Uterus (tissue), 4 donors: ENCODE measurements at places on chromosomes 7 and 10. TPM values are rescaled to one million over a fixed set of nuclear protein-coding genes. Genes with fewer than 3 reads are reported as not detected.

Gene SND1
- 159 TPM for total RNA-seq

Gene C10orf143
- 22.1 TPM for total RNA-seq

Gene CYP3A7
- not detected for total RNA-seq

Gene CCL24
- not detected for total RNA-seq

Gene CALN1
- total RNA-seq = 2.3 TPM

Gene HDAC9
- total RNA-seq = 83.3 TPM

Gene CEP41
- 1.5 TPM for total RNA-seq

Gene EXOC6
- 15.0 TPM for total RNA-seq

Gene FAM25C
- not detected for total RNA-seq

Gene PRKCQ
- not detected for total RNA-seq

Gene SYT15
- total RNA-seq = 21.6 TPM

- H3K27me3 ChIP-seq = no peaks in the 10 kb centered on the region
- no peak for DNase-seq
- no peaks in the 10 kb centered on the region for H3K4me1 ChIP-seq
- H3K27ac ChIP-seq = no peak overlapping the region
These were observed 130.2 kb downstream of the SAMD9 start for GRCh38 chr7:92987538-92987937.

DNA sequence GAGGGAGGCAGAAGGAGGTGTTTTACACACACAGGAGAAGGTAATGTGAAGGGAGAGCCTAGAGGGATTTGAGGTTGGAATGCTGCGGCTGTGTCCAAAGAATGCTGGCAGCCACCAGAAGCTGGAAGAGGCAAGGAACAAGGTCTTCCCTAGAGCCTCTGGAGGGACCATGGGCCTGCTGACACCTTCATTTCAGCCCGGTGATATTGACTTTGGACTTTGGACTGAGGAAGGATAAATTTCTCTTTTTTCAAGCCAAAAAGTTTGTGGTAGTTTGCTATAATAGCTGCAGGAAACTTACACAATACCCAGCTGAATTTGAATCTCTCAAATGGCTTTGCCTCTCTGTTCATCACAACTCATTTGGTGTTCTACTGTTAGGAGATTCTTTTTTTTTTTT lies 34.6 kb downstream of the UBN2 start:
- H3K27ac ChIP-seq = no peak overlapping the region
- no peak for DNase-seq
- H3K4me3 ChIP-seq = no peak overlapping the region
- H3K36me3 ChIP-seq = no peaks in the 10 kb centered on the region

DNA sequence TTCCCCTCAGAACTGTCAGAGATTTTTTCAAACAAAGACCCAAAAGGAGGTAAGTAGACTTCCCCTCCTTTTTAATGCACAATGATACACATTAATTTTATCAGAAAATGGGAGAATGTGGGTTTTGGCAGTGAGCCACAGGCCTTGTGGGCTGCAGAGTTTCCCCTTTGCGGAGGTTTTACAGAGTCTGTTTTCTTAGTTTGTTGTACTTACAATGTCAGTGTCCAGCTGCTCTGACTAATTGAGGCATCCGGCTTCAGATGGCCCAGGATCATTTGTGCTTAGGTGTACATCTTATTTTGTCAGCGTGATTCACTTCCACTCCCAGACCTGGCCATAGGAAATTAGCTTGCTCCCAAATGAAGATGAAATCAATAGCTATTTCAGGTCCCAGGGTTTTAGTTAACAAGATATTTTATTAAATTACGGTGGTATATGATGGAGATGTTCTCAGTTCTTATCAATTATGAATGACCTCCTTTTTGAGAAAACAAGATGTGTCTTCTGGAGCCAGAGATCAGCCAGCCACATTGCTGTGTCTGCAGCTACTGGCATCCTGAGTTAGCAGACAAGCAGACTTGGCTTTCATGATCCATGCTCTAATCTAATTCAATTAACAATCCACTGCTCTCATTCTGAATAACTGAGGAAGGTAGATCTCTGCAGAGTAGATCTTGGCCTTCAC lies 1086.6 kb upstream of the SORCS1 start:
- H3K27me3 ChIP-seq = no peaks in the 10 kb centered on the region
- H3K4me3 ChIP-seq = no peak overlapping the region
- no peak for DNase-seq
- H3K27ac ChIP-seq = no peak overlapping the region
- no peaks in the 10 kb centered on the region for H3K4me1 ChIP-seq

- H3K36me3 ChIP-seq = no peaks in the 10 kb centered on the region
- no peaks in the 10 kb centered on the region for H3K4me1 ChIP-seq
- DNase-seq = no peak
- no peaks in the 10 kb centered on the region for H3K27me3 ChIP-seq
- no peak overlapping the region for H3K27ac ChIP-seq
These were observed 58.4 kb upstream of the FGL2 start for GRCh38 chr7:77258014-77258413.

DNA sequence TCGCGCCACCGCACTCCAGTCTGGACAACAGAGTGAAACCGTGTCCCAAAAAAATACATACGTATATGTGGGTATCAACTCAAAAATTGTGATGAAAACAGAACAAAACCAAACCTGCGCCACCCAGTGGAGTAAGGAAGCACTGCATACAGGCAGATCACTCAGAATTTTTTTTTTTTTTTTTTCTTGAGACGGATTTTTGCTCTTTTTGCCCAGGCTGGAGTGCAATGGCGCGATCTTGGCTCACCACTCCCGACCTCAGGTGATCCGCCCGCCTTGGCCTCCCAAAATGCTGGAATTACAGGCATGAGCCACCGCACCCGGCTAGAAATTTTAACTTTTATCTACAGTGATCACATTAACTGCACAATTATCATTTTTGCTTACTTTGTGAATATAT lies 9.1 kb upstream of the TMEM236 start:
- H3K36me3 ChIP-seq = no peaks in the 10 kb centered on the region
- peak; percentile 59 for DNase-seq
- no peak overlapping the region for H3K27ac ChIP-seq
- H3K27me3 ChIP-seq = no peaks in the 10 kb centered on the region
- H3K4me3 ChIP-seq = no peak overlapping the region

DNA sequence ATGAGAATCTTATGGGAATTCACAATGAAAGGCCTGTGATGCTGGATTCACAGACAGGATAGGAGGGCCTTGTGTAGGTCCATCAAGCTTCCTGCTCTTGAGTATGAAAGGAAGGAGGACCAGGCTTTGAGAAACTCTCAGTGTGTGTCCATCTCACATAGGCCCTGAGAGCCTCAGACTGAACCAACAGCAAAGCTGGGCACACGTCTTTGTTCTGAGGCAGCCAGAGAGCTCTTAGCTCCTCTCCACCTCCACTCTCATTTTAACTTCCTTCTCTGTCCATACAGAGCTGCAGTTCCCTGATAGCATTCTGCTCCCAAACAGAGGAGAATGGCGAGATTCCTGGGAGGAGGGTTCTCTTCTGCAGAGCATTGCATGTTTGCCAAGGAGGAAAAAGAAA lies 515.6 kb downstream of the CALN1 start:
- H3K36me3 ChIP-seq = no peaks in the 10 kb centered on the region
- no peak overlapping the region for H3K27ac ChIP-seq
- no peak for DNase-seq
- H3K4me3 ChIP-seq = no peak overlapping the region
- no peaks in the 10 kb centered on the region for H3K4me1 ChIP-seq

- H3K4me3 ChIP-seq = no peak overlapping the region
- H3K36me3 ChIP-seq = no peaks in the 10 kb centered on the region
- H3K27me3 ChIP-seq = no peaks in the 10 kb centered on the region
- no peak for DNase-seq
- peaks cover 8% of the 10 kb centered on the region for H3K4me1 ChIP-seq
These were observed 60.7 kb downstream of the VCL start for GRCh38 chr10:74058658-74059057.

DNA sequence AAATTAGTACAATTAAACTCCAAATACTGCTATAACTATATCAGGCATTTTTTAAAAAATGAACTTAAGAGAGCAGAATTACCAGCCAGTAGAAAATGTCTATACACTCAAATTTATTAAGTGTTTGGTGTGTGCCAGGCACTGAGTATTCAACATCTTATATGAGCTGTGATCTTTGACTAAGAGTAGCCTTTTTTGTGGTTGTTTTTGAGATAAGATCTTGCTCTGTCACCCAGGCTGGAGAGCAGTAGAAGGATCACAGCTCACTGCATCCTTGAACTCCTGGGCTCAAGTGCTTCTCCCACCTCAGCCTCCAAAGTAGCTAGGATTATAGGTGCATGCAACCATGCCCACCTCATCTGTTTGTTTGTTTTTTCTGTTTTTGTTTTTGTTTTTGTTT lies 102.5 kb upstream of the CELF2 start:
- no peaks in the 10 kb centered on the region for H3K4me1 ChIP-seq
- no peak overlapping the region for H3K27ac ChIP-seq
- no peak overlapping the region for H3K4me3 ChIP-seq
- H3K27me3 ChIP-seq = no peaks in the 10 kb centered on the region

- DNase-seq = no peak
- H3K27me3 ChIP-seq = no peaks in the 10 kb centered on the region
- no peaks in the 10 kb centered on the region for H3K4me1 ChIP-seq
These were observed 53.8 kb upstream of the INHBA start for GRCh38 chr7:41756650-41757182.

DNA sequence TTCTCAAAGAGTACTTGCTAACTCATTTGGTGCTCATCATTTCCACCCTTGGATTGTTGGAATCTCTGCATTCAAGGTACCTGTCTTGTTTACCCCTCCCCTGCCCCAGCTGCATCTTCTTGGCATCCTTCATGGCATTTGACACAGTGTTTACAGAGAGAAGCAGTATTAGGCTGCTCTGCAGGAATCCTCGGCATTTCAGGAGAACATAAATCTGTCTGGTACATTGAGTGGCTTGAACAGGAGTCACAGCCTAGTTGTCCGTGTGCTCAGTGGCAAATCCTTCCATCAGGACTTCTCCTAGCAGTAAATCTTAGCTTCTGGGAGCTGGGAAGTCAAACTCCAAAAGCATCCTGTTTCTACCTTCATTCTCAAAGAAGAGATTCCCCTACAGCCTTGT lies 136.8 kb upstream of the YAE1 start:
- H3K36me3 ChIP-seq = no peaks in the 10 kb centered on the region
- H3K27me3 ChIP-seq = no peaks in the 10 kb centered on the region
- no peak overlapping the region for H3K27ac ChIP-seq
- DNase-seq = no peak

GRCh38 chr10:46523119-46523961 lies 33.1 kb downstream of the GPRIN2 start:
- H3K4me3 ChIP-seq = no peak overlapping the region
- H3K27me3 ChIP-seq = no peaks in the 10 kb centered on the region
- no peak overlapping the region for H3K27ac ChIP-seq
- H3K4me1 ChIP-seq = no peaks in the 10 kb centered on the region

DNA sequence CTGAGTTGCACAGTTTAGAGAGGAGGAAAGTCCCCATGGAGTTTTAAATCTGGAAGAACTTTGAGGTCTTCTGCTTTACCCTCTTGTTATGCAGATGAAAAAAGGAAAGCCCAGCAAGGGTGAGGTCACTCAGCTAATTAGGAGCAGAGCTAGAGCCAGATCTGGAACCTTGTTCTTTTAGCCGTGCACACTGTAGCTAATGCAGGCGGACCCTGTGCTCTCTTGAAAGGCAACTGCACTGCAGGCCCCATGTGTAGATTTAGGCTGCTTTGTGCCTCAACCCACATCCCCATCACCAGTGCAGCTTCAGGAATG lies 63.4 kb downstream of the SYPL1 start:
- no peak overlapping the region for H3K27ac ChIP-seq
- no peak overlapping the region for H3K4me3 ChIP-seq
- no peaks in the 10 kb centered on the region for H3K27me3 ChIP-seq
- no peaks in the 10 kb centered on the region for H3K4me1 ChIP-seq
- DNase-seq = no peak
- no peaks in the 10 kb centered on the region for H3K36me3 ChIP-seq

GRCh38 chr10:74047871-74048270 lies 50.0 kb downstream of the VCL start:
- H3K27me3 ChIP-seq = no peaks in the 10 kb centered on the region
- no peaks in the 10 kb centered on the region for H3K36me3 ChIP-seq
- H3K4me1 ChIP-seq = peaks cover 8% of the 10 kb centered on the region
- H3K27ac ChIP-seq = no peak overlapping the region
- no peak for DNase-seq
- H3K4me3 ChIP-seq = no peak overlapping the region

GRCh38 chr10:70960316-70960715 lies 72.0 kb upstream of the PCBD1 start:
- no peak for DNase-seq
- no peaks in the 10 kb centered on the region for H3K4me1 ChIP-seq
- no peak overlapping the region for H3K4me3 ChIP-seq
- H3K27ac ChIP-seq = no peak overlapping the region
- no peaks in the 10 kb centered on the region for H3K27me3 ChIP-seq

DNA sequence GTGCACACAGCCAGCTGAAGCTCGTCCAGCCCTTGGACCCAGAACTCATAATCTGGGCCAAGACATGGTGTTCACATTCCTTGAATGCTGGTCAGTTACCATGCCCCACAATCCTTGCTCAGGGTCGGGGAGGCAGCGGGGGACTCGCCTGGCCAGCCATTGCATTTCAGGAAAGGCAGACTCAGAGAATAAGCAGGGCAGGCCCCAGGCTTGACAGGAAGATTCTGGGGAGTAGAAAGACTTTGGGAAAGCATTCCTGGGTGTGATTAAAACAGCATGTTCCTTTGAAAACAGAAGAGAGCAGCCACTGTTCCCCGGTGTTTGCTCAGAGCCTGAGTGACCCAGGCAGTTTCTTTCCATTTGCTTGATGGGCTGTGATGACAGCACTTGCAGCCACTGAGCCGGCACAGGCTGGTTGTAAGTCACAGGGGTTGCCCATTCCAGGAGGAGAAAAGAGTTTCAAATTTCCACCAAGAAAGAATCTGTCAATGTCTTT lies 473.7 kb downstream of the TYW1 start:
- no peak overlapping the region for H3K27ac ChIP-seq
- H3K27me3 ChIP-seq = no peaks in the 10 kb centered on the region
- H3K4me3 ChIP-seq = no peak overlapping the region
- no peaks in the 10 kb centered on the region for H3K4me1 ChIP-seq

GRCh38 chr10:127392351-127393235 lies 156.5 kb upstream of the NPS start:
- H3K36me3 ChIP-seq = no peaks in the 10 kb centered on the region
- DNase-seq = no peak
- no peaks in the 10 kb centered on the region for H3K27me3 ChIP-seq
- no peak overlapping the region for H3K4me3 ChIP-seq
- H3K27ac ChIP-seq = no peak overlapping the region

GRCh38 chr10:50614444-50615137 lies 9.2 kb downstream of the SGMS1 start:
- no peak for DNase-seq
- H3K4me3 ChIP-seq = no peak overlapping the region
- no peak overlapping the region for H3K27ac ChIP-seq
- no peaks in the 10 kb centered on the region for H3K27me3 ChIP-seq

- no peaks in the 10 kb centered on the region for H3K27me3 ChIP-seq
- no peaks in the 10 kb centered on the region for H3K36me3 ChIP-seq
- DNase-seq = no peak
These were observed 183.2 kb downstream of the GLI3 start for GRCh38 chr7:42053834-42054233.

- H3K36me3 ChIP-seq = no peaks in the 10 kb centered on the region
- no peak overlapping the region for H3K27ac ChIP-seq
- no peaks in the 10 kb centered on the region for H3K27me3 ChIP-seq
- DNase-seq = no peak
- H3K4me3 ChIP-seq = no peak overlapping the region
These were observed 17.9 kb upstream of the CC2D2B start for GRCh38 chr10:95889830-95890229.

GRCh38 chr7:98531717-98532116 lies 85.4 kb upstream of the NPTX2 start:
- no peaks in the 10 kb centered on the region for H3K36me3 ChIP-seq
- no peaks in the 10 kb centered on the region for H3K4me1 ChIP-seq
- no peaks in the 10 kb centered on the region for H3K27me3 ChIP-seq
- no peak overlapping the region for H3K27ac ChIP-seq

GRCh38 chr7:41431671-41432070 lies 271.2 kb downstream of the INHBA start:
- no peaks in the 10 kb centered on the region for H3K4me1 ChIP-seq
- no peaks in the 10 kb centered on the region for H3K27me3 ChIP-seq
- no peak for DNase-seq
